Neural cell (in vitro differentiated cells): ENCODE measurements at places on chromosomes 16 and 17. TPM values are rescaled to one million over a fixed set of nuclear protein-coding genes. Genes with fewer than 3 reads are reported as not detected.

The CDH16 gene
- not detected in 2 replicates for polyA plus RNA-seq

The C1QTNF8 gene
- 0.79 TPM in 1 of 2 replicates, not detected in the other for polyA plus RNA-seq

The SLC16A11 gene
- not detected in 2 replicates for polyA plus RNA-seq

The MTHFSD gene
- 25.0 and 39.4 TPM in 2 replicates for polyA plus RNA-seq

The ABCA6 gene
- 1.6 TPM in 2 replicates for polyA plus RNA-seq

The CTRB2 gene
- polyA plus RNA-seq, result not detected in 2 replicates

The GABARAP gene
- polyA plus RNA-seq, result 384 and 512 TPM in 2 replicates

The PRR29 gene
- 2.8 and 3.8 TPM in 2 replicates for polyA plus RNA-seq

The ALOX12 gene
- polyA plus RNA-seq, result not detected in 2 replicates

The UBTF gene
- polyA plus RNA-seq, result 71.7 and 73.8 TPM in 2 replicates

The MAPK7 gene
- polyA plus RNA-seq, result 11.1 and 18.8 TPM in 2 replicates

The CHST5 gene
- 0.84 and 2.7 TPM in 2 replicates for polyA plus RNA-seq

The AGRP gene
- polyA plus RNA-seq, result not detected in 2 replicates

The KRTAP4-5 gene
- not detected in 2 replicates for polyA plus RNA-seq

The CRHR1 gene
- 3.3 and 4.5 TPM in 2 replicates for polyA plus RNA-seq

The TBC1D3E gene
- not detected in 2 replicates for polyA plus RNA-seq

The RNU2-1 gene
- not detected in 2 replicates for polyA plus RNA-seq

The KRT36 gene
- not detected in 2 replicates for polyA plus RNA-seq

The C17orf78 gene
- polyA plus RNA-seq, result not detected in 2 replicates

The GAS2L2 gene
- 0.38 and 1.2 TPM in 2 replicates for polyA plus RNA-seq

The SDR42E2 gene
- polyA plus RNA-seq, result not detected in 2 replicates

The ULK2 gene
- polyA plus RNA-seq, result 48.4 and 55.1 TPM in 2 replicates

The TK1 gene
- polyA plus RNA-seq, result 1.1 TPM in 1 of 2 replicates, not detected in the other

The KRT39 gene
- polyA plus RNA-seq, result not detected in 2 replicates

The ACLY gene
- polyA plus RNA-seq, result 136 and 148 TPM in 2 replicates

The PTRH2 gene
- polyA plus RNA-seq, result 11.7 and 13.2 TPM in 2 replicates

The HIGD1B gene
- polyA plus RNA-seq, result not detected in 2 replicates

The DPEP2 gene
- polyA plus RNA-seq, result not detected in 2 replicates

The EZH1 gene
- 52.5 and 68.3 TPM in 2 replicates for polyA plus RNA-seq

The MGRN1 gene
- polyA plus RNA-seq, result 35.9 and 47.0 TPM in 2 replicates

The NUPR1 gene
- not detected in 2 replicates for polyA plus RNA-seq

The GALK1 gene
- polyA plus RNA-seq, result 4.8 TPM in 2 replicates
